NCI-H2081 treated with DMSO at 0.1 percent for 48 hours (cell line): ENCODE measurements at places on chromosomes 12 and 14.

- DNase-seq: no peak
Observed at GRCh38 chr14:90837355-90837754, 21.1 kb upstream of the TTC7B start.

GRCh38 chr12:124837958-124838803, 25.5 kb downstream of the SCARB1 start:
- DNase-seq: no peak

- DNase-seq: no peak
Observed at GRCh38 chr14:56195223-56195622, 77.0 kb downstream of the PELI2 start.

DNA sequence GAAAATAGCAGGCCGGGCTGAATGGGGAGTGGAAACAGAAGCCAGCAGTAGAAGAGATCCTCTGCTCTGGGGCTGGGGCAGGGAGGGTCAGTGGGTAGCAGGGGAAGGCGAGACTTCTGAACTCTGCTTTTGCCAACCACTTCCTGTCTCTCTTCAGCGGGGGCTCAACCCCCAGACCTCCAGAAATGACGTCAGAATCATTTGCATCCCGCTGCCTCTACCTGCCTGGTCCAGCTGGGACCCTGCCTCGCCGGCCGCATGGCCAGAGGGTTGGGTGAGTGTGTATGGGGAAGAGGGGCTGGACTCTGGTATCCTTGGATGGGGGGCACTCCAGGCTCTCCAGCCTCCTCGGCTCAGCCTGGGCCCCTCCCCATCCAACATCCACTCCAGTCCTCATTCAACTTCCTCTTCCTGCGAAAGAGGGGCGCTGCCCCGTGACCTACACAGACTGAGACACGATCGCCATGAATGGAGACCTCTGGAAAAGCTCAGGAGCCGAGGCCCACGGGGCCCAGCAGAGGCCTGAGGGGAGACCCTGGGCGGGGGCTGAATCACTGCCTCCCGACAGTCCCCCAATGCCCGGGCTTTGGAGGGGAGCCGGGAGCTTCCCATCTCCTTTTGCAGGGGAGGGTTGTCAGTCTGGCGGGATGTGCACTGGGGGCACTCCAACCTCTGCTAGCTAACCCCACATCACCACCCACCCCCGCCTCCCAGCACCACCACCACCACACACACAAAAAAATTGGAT, 458 bp upstream of the HOXC4 start:
- DNase-seq: no peak

GRCh38 chr14:38042322-38042721, 165.4 kb upstream of the SSTR1 start:
- DNase-seq: no peak

- no peak for DNase-seq
Observed at GRCh38 chr14:63904724-63905123, 51.9 kb downstream of the SYNE2 start.

DNA sequence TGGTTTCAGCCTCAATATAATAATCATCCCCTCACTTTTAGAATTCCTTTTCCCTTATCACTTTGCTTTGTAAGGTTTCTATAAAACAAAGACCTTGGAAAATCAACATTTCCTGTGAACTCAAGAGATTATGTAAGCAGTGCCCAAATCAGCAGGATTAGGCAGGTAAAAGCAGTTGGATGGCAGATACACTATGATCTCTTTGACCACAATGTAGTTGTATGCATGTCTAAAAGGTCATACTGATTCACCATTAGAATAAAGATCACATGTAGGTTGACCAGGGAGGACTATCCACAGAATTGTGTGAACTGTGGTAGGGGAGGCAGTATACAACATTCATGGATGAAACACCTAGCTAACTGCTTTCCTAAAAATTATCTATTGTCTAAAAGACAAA, 57.5 kb downstream of the DENND5B start:
- no peak for DNase-seq

DNA sequence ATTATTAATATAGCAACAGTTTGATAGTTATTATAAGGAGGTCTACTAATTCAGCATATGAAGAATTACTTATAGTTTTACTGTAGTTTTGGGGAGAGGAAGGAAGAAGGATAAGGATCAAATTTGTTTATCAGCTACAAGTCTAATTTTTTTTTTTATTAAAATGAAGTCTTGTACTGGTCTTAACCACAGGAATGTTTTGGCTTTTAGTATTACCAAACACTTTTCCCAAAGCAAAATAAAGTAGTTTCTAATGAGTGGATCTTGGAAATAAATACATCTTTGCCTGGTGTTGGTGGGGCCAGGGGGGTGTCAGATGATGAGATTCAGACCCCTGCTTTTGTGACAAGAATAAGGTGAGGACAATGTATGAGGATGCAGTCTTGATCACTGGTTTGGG, 57.2 kb upstream of the ZDHHC17 start:
- DNase-seq: no peak

GRCh38 chr14:86541972-86542371, 1012.0 kb downstream of the FLRT2 start:
- DNase-seq: no peak

DNA sequence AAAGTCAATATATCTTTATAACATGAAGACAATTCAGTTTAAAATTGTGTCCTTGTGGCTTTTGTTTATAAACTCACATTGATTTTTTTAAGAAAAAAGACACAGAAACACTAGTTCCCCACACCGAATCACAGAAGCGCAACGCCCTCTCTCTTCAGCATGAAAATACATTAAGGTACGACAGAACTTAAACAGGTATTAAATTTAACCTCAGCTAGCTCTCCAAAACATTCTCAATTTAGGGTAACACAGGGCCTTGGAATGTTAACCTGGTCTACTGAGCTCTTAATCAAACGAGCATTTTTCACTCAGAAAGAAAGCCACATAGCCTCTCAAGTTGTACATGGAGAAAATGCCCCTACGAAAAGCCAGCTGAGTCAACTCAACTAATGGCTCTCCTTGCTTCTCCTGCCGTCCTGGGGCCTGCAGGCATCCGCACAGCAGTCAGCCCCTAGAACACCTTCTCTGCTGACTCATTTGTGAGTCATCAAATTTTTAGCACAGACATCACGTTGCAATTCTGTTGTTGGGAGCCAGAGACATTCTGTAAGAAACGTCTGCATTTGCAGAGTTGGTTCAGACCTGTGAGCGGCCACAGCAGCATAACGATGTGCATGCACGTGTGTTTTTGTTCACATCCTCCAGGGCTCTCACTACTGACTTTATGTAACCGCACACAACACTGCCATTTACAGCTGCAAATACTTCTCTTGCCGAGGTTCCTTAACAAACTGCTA, 141.6 kb downstream of the ITPR2 start:
- peak; percentile 21 for DNase-seq

- no peak for DNase-seq
Observed at GRCh38 chr14:63544591-63545299, 1.6 kb upstream of the PPP2R5E start.

GRCh38 chr12:46774322-46774633, 51.5 kb downstream of the SLC38A4 start:
- DNase-seq: no peak

DNA sequence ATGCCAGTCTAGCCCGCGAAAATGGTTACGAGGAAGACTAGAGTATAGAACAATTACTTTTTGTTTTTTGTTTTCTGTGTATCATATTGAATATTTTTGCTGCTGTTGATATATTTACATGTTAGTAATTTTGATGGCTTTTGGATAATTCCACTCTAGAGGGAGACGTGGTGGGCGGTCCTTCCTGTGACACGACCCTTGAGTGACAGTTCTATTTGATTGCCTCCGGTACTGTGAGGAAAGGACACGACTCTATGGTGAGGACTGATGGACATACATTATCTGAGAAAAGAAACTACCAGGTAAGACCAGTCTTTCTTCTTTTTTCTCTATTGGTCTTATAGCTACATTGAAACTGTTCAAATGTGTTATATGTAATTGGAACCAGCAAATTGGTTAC, 34.7 kb downstream of the CNOT2 start:
- no peak for DNase-seq

- DNase-seq: no peak
Observed at GRCh38 chr14:102094101-102094500, 7.3 kb upstream of the HSP90AA1 start.

GRCh38 chr12:77102123-77102522, 36.8 kb upstream of the E2F7 start:
- no peak for DNase-seq

GRCh38 chr14:88164906-88165534, 158.0 kb downstream of the KCNK10 start:
- DNase-seq: no peak

GRCh38 chr14:90027842-90028241, 34.0 kb upstream of the KCNK13 start:
- no peak for DNase-seq

DNA sequence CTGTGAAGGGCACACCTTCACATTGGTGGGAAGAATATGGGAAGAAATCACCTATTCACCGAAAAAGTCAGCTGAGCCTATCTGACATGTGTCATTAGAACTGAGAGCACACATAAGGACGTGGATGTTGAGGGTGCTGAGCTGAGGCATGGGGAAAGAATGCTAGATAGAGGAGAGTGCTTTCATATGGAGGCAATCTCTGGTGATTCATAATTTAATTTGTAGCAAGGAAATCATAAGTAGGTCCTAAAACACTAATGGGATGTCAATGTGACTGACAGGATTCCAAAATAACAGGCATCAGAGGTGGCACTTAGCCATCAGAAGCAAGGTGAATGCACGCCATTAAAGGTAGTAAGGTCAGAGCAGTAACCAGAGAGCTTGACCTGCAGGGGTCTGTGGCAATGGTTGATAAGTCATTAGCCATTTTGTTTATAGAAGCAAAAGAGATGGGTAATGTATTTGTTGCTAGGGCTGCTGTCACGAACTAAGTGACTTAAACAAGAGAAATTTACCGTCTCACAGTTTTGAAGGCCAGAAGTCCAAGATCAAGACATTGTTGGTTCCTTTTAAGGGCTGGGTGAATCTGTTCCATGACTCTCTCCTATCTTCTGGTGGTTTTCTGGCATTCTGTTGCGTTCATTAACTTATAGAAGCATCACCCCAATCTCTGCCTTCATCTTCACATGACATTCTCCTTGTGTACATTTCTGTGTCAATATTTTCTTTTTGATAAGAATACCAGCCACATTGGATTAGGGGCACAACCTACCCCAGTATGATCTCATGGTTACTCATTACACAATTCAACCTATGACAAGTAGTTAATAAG, 69.3 kb downstream of the ANKS1B start:
- DNase-seq: no peak

DNA sequence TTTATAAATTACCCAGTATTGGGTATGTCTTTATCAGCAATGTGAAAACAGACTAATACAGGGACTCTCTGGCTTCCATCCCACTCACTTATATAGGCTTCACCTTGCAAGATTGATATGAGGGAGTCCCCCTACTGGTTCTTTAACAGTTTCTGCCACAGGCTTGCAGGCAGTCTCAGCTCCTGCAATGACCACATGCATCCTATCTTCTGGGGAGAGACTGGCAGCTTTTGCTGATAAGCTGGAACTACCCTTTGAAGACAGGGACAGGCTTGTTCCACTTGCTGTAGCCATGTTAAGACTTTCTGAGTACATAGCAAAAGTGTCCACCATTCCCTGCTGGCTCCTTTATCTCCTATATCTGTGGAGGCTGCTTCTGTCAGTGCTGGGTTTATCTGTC, 531.7 kb upstream of the FLRT2 start:
- no peak for DNase-seq

GRCh38 chr12:85923767-85924331, 49.8 kb downstream of the NTS start:
- DNase-seq: peak; percentile 34

GRCh38 chr12:630656-631632, 32.3 kb downstream of the NINJ2 start:
- DNase-seq: no peak

DNA sequence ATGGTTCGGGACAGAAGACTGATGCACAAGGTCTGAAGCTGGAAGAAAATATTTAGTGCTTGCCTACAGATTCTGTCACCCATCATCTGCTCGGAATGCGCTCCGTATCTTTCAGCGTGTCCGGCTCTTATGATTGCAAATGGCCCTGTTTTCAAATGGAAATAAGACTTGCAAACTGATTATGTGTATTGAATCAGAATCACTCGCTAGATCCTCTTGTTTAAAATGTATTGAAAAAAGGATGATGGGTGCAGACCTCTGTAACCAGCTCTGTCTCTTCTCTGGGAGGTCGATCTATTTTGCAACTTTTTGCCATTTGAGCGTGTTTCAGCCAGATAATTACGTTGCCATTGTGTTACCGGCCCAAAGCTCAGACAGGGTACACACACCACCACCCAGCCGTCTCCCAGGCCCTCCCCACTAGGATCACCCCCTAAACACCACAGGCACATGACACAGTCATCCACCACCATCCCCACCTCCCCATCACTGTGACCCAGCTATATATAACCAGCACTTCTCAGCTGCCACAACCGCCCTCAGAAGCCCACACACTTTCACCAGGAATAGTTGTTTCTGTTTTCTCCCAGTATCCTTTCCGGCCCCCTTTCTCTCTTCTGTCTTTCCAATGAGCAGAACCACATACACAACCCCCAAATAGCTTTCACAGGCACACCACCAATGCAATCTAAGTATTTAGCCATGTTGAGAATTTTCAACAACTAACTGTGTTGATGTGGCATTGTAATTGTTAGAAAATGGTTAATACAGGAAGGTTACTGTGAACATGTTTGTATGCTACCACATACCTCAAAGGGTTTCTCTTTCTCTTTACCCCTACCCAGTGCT, 10.7 kb downstream of the NKX2-1 start:
- no peak for DNase-seq

DNA sequence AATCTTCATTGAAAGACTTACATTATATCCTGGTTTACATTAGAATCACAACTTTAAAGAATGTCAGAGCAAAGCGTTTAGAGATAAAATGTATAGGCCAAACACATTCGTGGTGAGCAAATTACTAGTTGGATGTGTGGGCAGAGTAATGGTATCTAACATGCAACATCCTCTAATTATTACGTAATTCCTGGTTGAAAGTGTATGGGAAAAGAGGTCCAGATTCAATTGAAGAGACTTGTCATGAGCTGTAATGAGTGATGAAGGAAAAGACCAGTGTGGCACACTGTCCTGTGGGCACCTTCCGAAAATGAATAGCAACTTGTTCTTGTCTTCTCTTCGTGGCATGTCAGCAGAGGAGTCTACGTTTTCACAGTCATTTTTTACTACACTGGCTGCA, 192.8 kb downstream of the LRIG3 start:
- no peak for DNase-seq

DNA sequence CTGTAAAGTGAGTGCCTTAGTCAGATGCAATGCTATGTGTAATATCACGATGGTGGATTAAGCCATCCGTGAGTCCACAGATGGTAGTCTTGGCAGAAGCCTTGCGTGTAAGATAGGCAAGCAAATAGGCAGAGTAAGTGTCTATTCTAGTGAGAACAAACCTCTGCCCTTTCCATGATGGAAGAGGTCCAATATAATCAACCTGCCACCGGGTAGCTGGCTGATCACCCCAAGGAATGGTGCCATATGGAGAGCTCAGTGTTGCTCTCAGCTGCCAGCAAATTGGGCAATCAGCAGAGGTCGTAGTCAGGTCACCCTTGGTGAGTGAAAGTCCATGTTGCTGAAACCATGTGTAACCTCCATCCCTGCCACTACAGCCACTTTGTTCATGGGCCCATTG, 371.2 kb upstream of the LRFN5 start:
- no peak for DNase-seq

GRCh38 chr12:41635626-41636364, 447.7 kb downstream of the PDZRN4 start:
- no peak for DNase-seq
